ENCODE measurements at places on chromosomes 1 and 21.

DNA sequence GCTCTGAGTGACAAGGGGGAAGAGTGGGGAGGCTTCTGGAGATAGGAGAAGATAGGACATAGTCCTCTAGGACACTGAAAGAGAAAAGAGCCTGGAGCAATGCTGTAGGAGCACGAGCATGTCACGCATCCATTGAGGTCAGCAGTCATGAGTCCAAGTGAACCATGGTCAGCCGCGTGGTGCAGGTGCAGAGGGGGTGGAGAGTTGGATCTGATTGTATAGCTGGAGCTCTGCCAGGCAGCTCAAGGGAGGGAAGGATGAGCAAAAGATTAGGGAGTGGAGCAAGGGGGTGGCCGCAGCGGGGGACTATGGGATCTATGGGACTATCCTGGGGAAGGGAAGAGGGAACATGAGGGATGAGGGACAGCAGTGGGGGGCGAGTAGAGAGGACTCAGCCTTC, 14.0 kb downstream of the PADI1 start:
- DNase-seq: no peak

- no peak for DNase-seq
Observed at GRCh38 chr21:45147473-45148315, 73.3 kb downstream of the ADARB1 start.

DNA sequence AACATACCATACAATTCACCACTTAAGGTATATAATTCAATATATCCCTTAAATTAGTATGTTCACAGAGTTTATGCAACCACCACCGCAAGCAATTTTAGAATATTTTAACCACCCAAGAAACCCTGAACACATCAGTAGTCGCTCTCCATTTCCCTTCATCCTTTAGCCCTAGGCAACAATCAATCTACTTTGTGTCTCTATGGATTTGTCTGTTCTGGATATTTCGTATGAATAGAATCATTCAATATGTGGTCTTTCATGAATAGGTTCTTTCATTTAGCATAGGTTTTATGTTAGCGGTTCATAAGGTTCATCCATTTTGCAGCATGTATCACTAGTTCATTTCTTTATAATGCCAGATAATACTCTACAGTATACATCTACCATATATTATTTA, 4.2 kb upstream of the DPT start:
- no peak for DNase-seq

DNA sequence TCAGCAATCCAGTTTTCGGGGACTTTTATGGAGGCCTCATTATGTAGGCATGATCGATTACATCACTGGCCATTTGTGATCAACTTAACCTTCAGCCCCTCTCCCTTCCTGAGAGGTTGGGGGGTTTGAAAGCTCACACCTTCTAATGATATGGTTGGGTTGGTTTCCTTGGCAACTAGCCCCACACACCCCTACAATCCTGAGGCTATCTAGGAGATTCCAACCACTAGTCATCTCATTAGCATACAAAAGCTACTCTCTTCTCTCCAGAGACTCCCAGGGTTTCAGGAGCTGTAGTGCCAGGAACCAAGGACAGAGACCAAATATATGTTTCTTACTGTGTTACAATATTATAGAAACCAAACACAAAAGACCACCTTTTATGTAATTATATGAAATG, 35.2 kb upstream of the ZNF326 start:
- no peak for DNase-seq

- DNase-seq: no peak
Observed at GRCh38 chr1:200979574-200980451, 43.7 kb downstream of the KIF21B start.

- DNase-seq: no peak
Observed at GRCh38 chr1:171583591-171584201, 38.3 kb upstream of the MYOCOS start.

DNA sequence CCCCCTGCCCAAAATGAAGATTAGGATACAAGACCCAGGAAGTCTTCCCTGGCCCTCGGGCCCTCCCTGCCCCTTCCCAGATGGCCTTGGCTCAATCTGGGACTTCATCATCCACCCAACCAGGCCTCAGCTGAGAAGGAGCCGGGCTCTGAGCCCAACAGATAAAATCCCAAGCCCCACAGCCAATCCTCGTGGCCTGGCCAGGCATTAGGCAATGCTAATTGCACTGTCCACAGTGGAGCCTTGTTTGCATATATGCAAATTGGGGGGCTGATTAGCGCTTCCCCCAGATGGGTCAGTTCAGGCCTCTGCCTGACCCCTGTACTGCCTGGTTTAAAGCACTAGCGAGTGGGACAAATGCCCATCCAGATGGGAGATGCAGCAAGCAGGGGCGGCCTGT, 34.9 kb downstream of the IGSF21 start:
- DNase-seq: no peak

DNA sequence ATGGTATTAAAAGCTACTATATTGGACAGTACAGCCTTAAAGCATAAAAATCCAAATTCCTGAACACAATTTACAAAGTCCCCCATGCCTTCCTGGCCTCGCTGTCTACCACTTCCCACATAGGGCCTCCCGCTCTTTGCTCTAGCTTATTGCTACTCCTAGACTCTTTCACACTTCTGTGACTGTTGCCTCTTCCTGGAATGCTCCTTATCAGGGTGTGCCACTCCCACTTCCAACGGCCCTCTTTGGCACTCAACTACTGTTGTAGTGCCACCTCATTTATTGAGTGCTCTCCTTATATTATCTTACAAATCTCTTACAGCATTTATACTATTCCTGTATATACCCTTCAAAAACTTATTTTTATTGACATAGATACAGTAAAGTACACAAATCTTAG, 4.8 kb downstream of the SARS1 start:
- DNase-seq: no peak

GRCh38 chr1:68495968-68496679, 758 bp downstream of the DEPDC1 start:
- no peak for DNase-seq

GRCh38 chr1:28329395-28330153, 734 bp downstream of the MED18 start:
- DNase-seq: no peak

DNA sequence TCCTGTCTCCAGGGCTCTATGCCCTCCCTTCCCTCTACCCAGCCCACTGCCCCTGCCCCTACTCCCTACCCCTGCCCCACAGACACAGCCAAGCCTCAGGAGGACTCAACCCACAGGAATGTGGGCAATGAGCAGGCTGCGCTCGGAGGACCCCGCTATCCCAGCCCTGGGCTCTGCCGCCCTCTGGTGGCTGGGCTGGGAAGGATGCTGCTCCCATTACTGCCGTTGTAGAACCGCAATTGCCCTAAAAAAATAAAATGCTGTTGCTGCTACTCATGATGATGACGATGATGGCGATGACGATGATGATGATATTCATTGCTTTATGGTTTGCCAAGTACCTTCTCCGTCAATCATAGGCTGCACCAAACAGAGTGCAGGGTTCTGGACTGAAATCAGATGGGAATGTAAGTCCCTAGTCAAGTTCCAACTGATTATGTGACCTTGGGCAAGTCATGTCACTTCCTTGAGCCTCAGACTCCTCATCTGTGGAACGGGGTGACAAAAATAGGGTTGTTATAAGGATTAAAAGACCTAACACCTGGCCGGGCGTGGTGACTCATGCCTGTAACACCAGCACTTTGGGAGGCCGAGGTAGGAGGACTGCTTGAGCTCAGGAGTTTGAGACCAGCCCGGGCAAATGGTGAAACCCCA, 24.6 kb downstream of the ARHGEF19 start:
- no peak for DNase-seq

- DNase-seq: no peak
Observed at GRCh38 chr1:186275822-186276221, 99.2 kb downstream of the TPR start.

DNA sequence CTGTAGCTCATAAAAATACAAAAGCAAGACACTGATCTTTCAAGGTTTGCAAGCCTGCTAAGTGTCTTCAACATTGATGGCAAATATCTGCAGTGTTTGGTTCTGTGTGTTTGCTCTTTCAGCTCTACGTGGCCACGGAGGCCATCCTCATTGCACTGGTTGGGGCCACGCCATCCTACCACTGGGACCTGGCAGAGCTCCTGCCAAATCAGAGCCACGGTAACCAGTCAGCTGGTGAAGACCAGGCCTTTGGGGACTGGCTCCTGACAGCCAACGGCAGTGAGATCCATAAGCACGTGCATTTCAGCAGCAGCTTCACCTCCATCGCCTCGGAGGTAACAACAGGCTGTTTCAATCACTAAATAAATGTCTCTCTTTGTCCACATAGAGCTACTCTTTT, 15.6 kb downstream of the SLC22A15 start:
- DNase-seq: no peak

DNA sequence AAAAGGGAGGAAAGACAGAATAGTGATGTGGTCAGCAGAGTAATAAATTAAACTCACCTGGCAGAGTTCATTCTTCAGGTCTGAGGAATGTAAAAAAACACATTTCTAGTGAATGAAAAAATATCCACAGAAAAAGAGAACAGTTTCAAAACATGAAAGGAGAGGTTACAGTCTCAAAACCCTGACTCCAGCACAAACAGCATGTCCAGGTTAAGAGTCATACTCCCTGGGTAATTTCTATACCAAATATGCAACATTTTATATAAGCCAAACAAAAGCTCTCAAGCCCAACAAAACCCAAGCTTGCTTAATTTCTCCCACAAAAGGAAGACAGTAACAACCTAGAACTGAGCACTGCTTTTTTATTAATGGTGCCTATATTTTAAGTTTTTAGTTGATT, 173.0 kb downstream of the NTMT2 start:
- no peak for DNase-seq

DNA sequence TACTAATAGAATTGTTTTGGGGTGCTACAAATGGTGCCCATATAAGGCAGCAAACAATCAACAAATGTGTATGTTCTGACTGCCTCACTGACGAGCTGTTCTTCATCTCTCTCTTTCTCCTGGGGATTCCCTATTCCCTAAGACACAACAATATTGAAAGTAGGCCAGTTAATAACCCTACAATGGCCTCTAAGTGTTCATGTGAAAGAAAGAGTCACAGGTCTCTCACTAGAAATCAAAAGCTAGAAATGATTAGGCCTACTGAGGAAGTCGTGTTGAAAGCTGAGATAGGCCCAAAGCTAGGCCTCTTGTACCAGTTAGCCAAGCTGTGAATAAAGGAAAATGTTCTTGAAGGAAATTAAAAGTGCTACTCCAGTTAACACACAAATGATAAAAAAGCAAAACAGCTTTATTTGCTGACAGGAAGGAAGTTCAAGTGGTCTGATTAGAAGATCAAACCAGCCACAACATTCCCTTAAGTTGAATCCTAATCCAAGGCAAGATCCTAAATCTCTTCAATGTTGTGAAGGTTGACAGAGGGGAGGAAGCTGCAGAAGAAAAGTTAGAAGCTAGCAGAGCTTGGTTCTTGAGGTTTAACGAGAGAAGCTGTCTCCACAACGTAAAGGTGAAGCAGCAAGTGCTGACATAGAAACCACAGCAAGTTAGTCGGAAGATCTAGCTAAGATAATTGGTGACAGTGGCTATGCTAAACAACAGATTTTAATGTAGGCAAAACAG, 26.3 kb downstream of the ATP2B4 start:
- no peak for DNase-seq

GRCh38 chr1:152941037-152941711, 5.8 kb upstream of the SPRR5 start:
- DNase-seq: no peak

GRCh38 chr21:35896060-35896459, 164.3 kb downstream of the SETD4 start:
- no peak for DNase-seq

- no peak for DNase-seq
Observed at GRCh38 chr1:212743901-212744475, 44.3 kb upstream of the BATF3 start.

All from NCI-H524 treated with DMSO at 0.1 percent for 48 hours (cell line).